Fibroblast of lung (primary cell): ENCODE measurements at places on chromosomes 1 and 21. TPM values are rescaled to one million over a fixed set of nuclear protein-coding genes. Genes with fewer than 3 reads are reported as not detected.
A peak's percentile ranks its signal among the peaks of the same experiment; 100 is the strongest.

GRCh38 chr21:38477226-38477625 lies 21.1 kb downstream of the ERG start:
- peak; percentile 95 for DNase-seq

GRCh38 chr1:235326719-235327558 lies 1.0 kb downstream of the ARID4B start:
- peak; percentile 25 for DNase-seq

- DNase-seq = no peak
Observed at GRCh38 chr1:226308166-226308722, 720 bp downstream of the LIN9 start.

GRCh38 chr1:178310685-178311105 lies 186.1 kb downstream of the CLEC20A start:
- peak; percentile 88 for DNase-seq

- DNase-seq = no peak
Observed at GRCh38 chr1:36576551-36577110, 93.9 kb upstream of the CSF3R start.

Gene PPIAL4G
- total RNA-seq = not detected in 2 replicates

Gene EDARADD
- total RNA-seq = not detected in 2 replicates

GRCh38 chr1:244328476-244328875 lies 123.2 kb downstream of the ADSS2 start:
- DNase-seq = no peak

Gene FHAD1
- 0.66 and 0.77 TPM in 2 replicates for total RNA-seq

GRCh38 chr1:230849451-230850224 lies 18.7 kb downstream of the C1orf198 start:
- peak; percentile 98 for DNase-seq

GRCh38 chr1:170085091-170085490 lies 10.6 kb upstream of the KIFAP3 start:
- DNase-seq = no peak

Gene TNFRSF18
- total RNA-seq = 0.77 and 1.3 TPM in 2 replicates

GRCh38 chr21:32826329-32827167 lies 55.0 kb upstream of the PAXBP1 start:
- peak; percentile 58 for DNase-seq

DNA sequence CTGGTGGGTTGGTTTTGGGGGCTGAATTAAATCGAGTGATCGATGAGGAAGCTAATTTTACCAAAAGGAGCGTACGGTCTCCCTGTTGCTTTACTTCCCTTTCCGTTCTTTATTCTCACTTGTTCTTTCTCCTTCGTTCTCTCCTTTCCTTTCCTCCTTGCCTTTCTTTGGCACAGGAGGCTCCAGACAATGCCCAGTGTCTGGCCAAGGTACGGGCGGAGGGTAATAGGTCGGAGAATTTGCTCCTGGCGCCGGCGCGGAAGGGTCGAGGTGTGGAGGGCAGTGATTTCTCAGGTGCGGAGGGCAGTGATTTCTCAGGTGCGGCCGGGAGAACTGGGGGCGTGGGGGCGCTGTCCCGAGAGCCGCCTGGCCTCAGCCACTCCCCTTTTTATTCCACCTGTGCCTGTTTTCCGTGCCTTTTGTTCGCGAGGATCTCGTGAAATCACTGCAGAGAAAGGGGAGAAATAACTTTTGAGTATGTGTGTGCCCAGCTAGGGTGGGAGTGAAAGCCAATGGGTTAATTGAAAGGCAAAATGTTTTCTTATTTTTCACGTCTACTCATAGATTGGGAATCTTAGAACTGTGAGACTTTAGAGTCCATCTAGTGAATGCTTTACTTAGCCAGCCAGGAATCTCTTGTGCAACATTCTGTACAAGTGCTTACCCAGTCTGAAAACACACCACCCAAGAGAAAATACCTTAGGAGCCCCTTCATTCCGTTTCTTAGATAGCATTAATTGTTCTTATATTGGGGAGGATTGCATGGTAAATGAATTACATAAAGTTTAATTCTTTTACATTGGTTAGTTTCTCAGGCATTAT lies 1.3 kb downstream of the FNBP1L start:
- peak; percentile 65 for DNase-seq

Gene SLC5A9
- total RNA-seq = not detected in 2 replicates

Gene PDC
- total RNA-seq = not detected in 2 replicates

GRCh38 chr1:162644986-162645314 lies 12.7 kb downstream of the DDR2 start:
- DNase-seq = no peak

GRCh38 chr1:185408700-185409270 lies 91.7 kb upstream of the IVNS1ABP start:
- no peak for DNase-seq

- DNase-seq = no peak
Observed at GRCh38 chr1:41534181-41535076, 49.9 kb upstream of the EDN2 start.

GRCh38 chr1:229900220-229900619 lies 166.8 kb upstream of the GALNT2 start:
- DNase-seq = no peak

- DNase-seq = peak; percentile 19
Observed at GRCh38 chr1:94362466-94363058, 55.6 kb upstream of the ABCD3 start.

- no peak for DNase-seq
Observed at GRCh38 chr1:203996126-203996525, 76.8 kb upstream of the SOX13 start.

DNA sequence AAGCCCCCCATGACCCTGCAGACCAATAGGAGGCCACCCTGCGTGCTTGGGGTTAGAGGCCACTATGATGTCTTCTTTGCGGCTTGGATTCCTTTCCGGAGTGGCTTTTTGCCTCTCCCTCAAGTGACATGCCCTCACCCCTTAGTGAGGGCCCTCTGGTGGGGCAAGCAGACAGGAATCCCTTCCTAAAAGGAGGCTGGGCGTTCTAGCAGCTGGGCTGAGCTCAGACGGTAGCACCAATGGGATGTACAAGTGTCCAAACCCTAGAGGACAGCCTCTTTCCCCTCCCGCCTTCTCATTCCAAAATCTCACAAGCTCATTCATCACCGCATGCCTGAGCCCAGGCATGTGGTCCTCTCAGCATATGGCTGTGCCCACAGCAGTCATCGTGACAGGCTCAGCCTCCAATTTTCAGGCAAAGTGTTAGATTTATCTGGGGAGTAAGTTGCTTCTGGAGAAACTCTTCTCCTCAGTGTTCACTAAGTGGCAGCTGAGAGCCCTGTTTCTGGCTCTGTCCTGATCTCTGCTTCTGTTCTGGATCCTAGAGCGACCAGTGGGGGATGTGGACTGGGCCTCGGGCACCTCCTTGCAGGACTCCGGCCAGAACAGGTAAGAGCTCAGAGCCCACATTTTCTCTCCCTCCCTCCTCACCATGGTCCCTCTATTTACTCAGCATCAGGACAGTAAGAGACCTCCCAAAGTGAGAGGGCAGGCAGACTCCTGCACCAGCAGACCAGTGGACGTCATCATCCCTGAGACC lies 4.8 kb downstream of the KIAA1614 start:
- no peak for DNase-seq

DNA sequence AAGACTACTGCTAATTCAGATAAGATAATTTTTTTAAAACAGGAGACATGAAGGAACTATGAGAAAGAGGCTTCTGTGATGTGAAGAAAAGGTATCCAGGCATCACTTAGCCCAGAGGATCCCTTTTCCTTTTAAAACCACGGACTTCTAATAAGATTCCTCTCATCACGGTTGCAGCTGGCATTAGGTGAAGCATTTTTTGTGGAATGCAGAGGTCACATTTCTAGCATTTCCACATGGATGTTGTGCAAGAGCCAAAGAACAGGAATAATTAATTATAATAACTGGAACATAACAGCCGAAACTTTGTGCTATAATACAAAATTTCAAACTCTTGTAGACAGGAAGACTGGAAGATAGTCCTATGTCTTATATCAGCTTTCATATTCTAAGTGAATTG lies 27.6 kb downstream of the CYP2J2 start:
- DNase-seq = peak; percentile 4

- no peak for DNase-seq
Observed at GRCh38 chr1:6521536-6521935, 30.1 kb upstream of the PLEKHG5 start.

Gene LCE1A
- total RNA-seq = not detected in 2 replicates

- no peak for DNase-seq
Observed at GRCh38 chr1:13825033-13825432, 125.0 kb downstream of the PRDM2 start.

DNA sequence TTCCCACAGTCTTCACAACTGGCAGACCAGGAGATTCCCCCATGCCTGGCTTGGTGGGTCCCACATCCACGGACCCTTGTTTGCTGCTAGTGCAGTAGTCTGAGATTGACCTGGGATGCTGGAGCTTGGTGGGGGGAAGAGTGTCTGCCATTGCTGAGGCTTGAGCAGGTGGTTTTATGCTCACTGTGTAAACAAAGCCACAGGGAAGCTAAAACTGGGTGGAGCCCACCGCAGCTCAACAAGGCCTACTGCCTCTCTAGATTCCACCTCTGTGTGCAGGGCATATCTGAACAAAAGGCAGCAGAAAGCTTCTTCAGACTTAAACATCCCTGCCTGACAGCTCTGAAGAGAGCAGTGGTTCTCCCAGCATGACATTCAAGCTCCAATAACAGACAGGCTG lies 177.3 kb upstream of the ETV3 start:
- DNase-seq = no peak

GRCh38 chr1:86636898-86637297 lies 67.5 kb upstream of the SH3GLB1 start:
- no peak for DNase-seq

GRCh38 chr21:42455196-42455595 lies 40.8 kb downstream of the RSPH1 start:
- DNase-seq = no peak

- no peak for DNase-seq
Observed at GRCh38 chr21:37848721-37849490, 67.4 kb downstream of the KCNJ6 start.

DNA sequence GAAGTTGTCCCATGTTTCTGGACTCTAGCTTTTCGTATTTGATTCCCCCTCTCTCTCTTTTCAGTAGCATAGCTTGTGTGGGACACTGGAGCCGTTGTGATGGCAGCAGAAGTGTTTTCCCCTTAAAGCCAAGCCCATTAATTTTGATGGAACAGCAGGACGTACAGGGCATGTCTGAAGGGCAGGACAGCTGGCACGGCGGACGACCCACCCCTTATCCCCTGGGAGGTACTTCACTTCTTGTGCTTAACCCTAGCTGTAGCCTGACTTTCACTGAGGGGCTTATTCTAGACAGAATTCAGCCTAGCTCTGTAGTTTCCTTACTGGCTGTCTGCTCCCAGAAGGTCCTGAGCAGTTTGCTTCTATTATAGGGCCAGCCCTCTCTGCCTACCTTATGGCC lies 8.6 kb upstream of the PPFIA4 start:
- DNase-seq = no peak

DNA sequence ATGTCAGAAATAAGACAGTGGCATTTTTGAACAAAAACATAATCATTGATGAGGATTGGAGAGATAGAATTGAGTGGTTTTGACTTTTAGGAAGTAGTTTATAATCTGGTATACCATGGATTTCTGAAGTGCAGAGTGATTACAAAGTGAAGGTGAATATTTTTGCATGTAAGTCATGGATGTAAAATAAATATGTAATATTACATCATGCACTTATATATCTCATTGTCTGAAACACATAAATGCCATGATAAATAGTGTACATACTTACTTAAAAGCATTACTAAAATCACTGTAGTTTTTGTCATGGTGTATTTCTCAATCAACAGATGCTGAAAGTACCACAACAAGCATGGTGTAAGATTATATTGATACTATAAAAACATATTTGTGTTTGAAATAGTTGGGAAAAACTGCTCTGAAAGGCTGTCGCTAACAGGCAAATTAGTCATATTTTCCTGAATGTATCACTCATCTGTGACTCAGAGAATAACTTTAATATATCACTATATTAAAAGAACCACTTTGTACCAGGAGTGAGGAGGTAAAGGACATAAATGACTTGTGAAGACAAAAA lies 24.8 kb upstream of the RGS18 start:
- DNase-seq = peak; percentile 63

DNA sequence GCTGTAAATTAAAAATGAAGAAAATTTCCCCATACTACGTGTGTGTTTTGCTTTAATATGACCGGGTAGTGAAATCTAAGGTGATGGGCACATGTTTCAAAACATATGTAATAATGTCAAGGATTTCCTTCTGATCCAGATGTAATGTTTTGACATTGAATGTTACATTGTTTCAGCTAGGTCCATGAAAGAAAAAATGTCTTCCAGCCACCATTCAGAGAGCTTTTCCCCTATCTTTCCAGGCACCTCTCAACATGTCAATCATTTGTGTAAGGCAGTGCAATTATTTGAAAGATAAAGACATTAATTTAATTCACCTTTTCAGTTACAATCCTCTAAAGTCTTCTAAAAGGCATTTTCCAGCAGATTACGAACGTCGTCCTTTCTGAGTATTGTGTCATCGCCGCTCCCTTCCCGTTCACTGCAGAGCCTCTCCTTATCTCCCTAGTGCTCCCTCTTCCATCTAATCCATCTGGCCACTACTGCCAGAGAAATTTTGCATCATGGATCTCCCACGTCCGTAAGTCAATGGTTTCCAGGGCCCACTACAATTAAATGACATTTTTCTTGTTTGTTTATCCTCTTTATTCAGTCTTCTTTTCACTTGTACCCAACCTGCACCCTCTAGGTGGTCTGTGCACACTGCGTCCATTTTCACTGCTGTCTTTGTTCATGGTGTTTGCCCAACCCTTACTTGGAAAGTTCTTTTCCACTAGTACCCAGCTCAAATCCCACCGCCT lies 1.3 kb upstream of the VAMP3 start:
- DNase-seq = no peak

GRCh38 chr1:160726114-160726497 lies 12.9 kb upstream of the SLAMF7 start:
- no peak for DNase-seq

DNA sequence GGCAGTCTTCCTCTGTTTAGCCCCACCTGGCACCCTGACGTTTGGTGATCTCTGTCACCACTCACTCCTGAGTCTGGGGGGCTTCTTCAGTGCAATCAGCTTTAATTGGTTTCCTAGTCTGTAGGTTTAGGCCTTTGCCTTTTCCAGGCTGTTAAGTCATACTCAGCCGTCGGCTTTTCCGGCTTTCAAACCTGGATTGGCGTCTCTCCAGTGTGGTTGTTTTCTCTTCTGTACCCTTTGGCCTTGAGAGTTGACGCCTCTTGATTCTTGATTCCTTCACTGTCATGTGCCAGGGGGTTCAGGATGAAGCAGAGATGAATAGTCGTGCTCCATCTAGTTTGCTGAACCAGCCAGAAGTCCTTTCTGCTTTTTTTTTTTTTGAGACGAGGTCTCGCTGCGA lies 24.9 kb downstream of the NCMAP start:
- no peak for DNase-seq

GRCh38 chr1:30194741-30195423 lies 528.5 kb downstream of the MATN1 start:
- DNase-seq = no peak

Gene NHLH2
- total RNA-seq = not detected in 2 replicates

- DNase-seq = no peak
Observed at GRCh38 chr1:33462405-33463164, 9.9 kb upstream of the ZSCAN20 start.

- no peak for DNase-seq
Observed at GRCh38 chr1:76697361-76697760, 169.9 kb upstream of the ST6GALNAC5 start.
